GM23248 (cell line): ENCODE measurements at places on chromosomes 4 and X. TPM values are rescaled to one million over a fixed set of nuclear protein-coding genes. Genes with fewer than 3 reads are reported as not detected.

The AFM gene
- not detected in 2 replicates for total RNA-seq

The KDM5C gene
- 66.9 and 68.7 TPM in 2 replicates for total RNA-seq

The GPRASP2 gene
- total RNA-seq: 16.4 and 20.7 TPM in 2 replicates

The KIAA1210 gene
- not detected in 2 replicates for total RNA-seq

The DCHS2 gene
- not detected in 2 replicates for total RNA-seq

GRCh38 chrX:115360220-115360781 lies 70.8 kb downstream of the LUZP4 start:
- peak; percentile 37 for DNase-seq

GRCh38 chrX:43656005-43656494 lies at the start of gene MAOA:
Gene MAOA, plus strand, starts transcription at chrX:43656299. Its CDS starts 43 bp downstream, at chrX:43656342.
- no peak for DNase-seq

GRCh38 chr4:11073621-11074051 lies 355.1 kb downstream of the HS3ST1 start:
- peak; percentile 8 for DNase-seq

GRCh38 chr4:53113431-53114225 lies 251.5 kb downstream of the RASL11B start:
- peak; percentile 43 for DNase-seq

DNA sequence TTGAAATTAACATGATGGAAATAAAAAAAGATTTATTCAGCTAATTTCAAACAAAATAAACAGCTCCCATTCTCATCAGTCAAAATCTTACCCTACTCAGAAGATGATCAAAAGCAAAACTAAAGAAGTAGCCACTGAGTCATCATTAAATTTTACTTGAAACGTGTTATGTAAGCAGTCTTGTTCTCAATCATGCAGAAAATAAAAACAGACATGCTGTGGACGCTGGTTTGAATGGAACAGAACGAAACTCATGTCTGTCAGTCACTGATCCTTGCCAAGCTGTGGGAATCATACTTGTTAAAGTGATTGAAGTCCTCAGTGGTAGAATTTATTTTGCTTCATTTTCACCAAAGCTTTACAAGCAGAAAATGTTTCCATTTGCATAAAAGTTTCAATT lies 77.2 kb upstream of the TLR3 start:
- DNase-seq: no peak

- no peak for DNase-seq
Observed at GRCh38 chrX:9864011-9864410, 77.8 kb downstream of the SHROOM2 start.

DNA sequence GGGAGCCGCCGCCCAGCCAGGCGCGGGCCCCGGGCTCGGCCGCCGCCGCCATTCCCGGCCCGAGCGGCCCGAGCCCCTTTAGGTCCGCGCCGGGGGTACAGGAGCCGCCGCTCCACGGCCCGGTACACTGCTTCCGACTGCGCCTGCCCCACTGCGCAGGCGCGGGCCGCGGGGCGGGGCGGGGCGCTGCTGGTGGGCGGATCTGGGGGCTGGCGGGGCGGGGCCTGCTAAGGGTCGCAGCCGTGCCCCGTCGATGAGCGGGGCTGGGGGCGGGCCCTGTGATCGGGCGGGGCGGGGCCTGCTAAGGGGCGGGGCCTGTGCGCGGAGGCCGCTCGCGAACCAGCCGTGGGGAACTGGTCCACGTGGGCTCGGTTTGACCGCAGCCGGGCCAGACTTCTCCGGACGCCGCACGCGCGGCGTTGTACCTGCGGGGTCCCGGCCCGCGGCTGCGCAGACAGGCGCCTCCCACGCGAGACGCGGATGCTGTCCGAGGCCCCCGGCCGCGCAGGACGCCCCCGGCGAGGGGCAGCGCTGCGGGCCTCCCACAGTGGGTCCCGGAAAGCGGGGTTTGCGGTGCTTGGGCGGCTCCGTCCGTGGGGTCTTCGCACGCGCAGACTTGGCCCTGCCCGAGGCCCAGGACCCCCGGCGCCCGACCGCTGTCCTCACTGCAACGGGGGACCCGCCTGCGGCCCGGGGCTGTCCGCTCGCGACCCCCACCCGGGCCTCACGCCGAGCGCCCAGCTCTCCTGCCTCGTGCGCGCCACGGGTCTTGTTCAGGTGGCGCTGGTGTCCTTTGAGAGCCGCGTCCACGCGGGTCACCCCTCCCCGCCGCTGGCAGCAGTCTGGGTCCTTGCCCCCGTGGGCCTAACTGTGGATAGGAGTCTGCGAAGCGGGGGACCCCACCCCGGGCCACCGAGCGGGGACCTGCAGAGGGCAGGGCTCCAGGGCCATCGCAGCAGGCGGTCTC lies at the start of gene DGKQ:
DGKQ (minus strand) TSS at position 139 of the 967 bp plus-strand sequence; CDS start at position 52, 87 bp downstream.
- peak; percentile 95 for DNase-seq

DNA sequence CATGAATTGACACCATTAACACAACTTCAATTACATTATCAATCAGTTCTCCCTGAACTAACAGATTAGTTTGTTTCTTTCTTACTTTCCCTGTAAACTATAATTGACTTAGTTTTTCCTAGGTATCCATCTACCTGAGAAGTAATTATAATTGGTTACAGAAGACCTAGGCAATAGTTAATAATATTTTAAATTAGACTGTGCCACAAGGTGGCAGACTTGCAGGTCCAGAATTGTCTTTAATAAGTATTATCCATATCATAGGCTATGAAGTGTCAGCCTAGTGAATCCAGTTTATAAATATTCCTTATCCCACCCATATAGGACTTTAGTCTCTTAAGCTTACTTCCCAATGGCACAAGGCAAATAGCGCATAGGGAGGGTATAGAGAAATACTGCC lies 48.9 kb upstream of the FAM47B start:
- DNase-seq: peak; percentile 26

DNA sequence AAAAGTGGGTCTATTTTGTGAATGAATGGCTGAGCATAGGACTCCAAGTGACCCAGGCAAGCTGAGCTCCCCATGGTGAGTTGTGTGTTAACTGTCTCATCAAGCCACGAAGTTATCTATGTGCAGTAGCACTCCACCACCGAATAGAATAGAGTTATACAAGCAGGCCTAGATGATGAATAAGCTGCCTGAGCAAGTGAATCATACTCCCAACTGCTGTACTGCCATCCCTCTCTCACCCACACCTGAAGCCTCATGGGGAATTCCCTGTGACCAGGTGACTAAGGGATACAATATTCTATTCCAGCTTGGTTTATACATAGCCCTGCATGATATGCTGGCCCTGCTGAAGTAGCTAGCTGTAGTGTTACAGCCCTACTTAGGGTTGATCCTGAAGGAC lies 38.7 kb downstream of the KDM5C start:
- peak; percentile 64 for DNase-seq

DNA sequence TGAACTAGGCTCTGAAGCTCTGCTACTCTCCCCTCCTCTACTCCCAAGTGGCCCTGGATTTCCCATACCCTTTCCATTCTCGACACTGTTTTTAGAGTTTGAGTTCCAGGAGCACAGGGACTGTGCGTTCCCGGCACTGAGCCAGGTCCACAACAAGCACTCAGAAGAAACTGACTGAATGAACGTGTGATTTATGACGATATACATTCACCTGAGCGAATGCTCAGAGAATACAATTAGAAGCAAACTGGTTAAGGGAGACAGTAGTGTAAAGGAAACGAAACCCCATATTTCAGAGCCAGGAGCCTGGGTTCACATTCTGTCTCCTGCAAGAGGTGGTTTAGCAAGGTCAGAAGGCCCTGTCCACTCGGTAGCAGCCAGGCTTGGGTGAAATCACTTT lies 1.4 kb upstream of the KIAA0232 start:
- no peak for DNase-seq

DNA sequence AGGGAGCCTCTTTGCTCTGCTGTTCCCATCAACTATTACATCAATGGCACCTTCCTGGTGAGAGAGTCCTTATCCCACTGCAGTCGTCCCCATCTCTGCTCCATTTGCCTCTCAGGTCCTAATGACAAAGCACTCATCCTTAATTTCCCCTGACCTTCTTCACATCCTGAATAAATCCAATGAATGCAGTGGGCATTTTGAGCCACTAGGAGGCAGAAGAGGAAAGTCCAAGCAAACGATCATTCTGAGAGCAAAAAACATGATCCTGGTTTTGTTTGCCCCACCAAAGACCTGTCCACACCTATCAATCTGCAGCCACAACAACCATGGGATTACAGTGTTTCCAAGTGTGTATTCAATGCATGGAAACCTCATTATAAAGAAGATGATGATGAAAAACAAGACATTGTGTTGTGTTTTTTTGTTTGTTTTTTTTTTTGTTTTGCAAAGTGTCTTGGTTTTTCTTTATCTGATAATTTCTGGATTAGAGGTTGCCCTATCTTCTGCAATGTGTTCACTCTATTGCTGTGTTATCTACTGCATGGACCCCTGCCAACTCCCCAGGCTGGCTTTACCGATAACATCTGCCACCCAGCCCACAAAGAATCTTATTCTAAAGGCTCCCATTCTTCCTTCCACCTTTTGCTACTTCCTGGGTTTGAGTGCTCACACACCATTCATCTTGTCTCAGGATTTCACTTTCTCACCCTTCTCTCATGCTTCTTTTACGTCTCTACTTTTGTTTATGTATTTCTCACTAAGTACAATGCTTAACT lies 207.2 kb downstream of the NLGN4X start:
- DNase-seq: peak; percentile 28

DNA sequence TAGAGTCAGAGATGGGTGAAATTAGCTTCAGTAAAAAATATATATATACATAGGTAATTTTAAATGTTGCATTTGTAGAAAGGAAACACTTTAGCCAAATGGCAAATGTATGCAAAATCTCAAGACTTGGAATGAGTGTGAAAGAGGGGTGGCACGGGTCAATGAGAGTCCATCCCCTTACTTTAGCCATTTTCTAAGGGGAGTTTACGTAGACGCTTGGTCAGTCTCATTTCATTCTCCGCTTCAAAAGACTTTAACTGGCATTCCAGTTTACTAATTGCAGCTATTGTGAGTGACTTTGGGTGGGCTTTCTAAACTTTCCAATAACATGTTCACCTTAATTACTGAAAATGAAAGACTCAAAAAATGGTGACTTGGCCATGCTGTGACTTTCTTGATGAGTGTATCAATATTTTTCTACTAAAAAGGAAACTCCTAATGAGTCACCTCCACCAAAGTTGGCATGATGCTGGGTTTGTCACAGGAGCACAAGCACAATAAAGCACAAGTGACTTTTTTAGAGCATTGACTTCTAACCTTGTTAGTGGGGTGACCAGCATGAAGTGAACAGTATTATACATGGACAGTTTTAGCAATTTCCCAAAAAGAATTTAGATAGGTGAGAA lies 356.0 kb upstream of the RASGEF1B start:
- DNase-seq: peak; percentile 2

GRCh38 chr4:108560616-108561015 lies 59.8 kb upstream of the RPL34 start:
- DNase-seq: no peak

GRCh38 chrX:2701600-2701999 lies 10.5 kb downstream of the CD99 start:
- DNase-seq: no peak

DNA sequence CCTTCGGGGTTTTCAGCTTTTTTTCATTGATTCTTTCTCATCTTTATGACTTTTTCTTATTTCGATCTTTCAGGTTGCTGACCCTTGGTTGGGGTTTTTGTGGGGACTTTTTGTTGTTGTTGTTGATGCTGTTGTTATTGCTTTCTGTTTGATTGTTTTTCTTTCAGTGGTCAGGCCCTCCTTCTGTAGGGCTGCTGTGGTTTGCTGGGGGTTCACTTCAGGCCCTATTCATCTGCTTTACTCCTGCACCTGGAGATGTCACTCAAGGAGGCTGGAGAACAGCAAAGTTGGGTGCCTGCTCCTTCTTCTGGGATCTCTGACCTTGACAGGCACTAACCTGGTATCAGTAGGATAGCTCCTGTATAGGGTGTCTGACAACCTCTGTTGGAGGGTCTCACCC lies 39.9 kb upstream of the PCDH18 start:
- no peak for DNase-seq

DNA sequence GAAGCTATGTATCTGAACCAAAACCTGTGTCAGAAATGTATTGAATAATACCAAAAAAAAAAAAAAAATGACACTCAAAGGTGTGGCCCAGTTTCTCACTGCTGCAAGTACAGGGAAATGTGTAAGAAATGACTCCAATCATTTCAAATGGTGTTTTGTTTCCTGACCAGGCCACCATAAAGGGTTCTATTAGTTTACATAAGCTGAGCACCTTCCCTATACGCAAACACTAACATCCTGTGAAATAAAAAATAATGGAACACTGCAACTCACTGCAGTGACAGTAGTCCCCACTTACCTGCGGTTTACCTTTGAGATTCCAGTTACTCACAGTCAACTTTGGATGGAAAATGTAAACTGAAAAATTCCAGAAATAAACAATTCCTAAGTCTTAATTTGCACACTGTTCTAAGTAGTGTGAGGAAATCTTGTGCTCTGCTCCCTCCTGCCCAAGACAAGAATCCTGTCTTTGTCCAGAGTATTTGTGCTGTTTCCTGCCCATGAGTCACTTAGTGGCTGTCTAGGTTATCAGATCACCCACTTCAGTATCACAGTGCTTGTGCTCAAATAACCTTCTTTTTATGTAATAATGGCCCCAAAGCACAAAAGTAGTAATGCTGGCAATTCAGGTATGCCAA lies 265.3 kb downstream of the RCHY1 start:
- DNase-seq: no peak

DNA sequence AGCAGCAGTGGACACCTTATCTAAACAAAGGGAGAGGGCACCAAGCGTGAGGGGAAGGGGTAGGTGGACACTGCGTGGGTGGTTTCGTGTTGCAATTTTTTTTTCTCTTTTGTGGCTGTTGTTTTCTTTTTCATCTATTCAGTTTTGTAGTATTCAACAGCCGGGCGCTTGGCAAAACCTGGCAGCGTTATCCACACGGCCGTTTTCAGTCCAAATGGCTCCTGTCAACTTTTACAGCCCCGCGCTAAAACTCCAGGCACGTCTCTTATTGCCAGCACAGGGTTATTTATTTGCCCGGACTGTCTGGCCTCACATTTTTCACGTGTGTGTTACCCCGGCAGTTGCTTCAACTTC lies 192.2 kb downstream of the BCOR start:
- no peak for DNase-seq

- peak; percentile 81 for DNase-seq
Observed at GRCh38 chrX:53686151-53686885, at the start of gene HUWE1. Gene HUWE1, minus strand, starts transcription at chrX:53686719. Its CDS starts 32,612 bp downstream, at chrX:53654107.

DNA sequence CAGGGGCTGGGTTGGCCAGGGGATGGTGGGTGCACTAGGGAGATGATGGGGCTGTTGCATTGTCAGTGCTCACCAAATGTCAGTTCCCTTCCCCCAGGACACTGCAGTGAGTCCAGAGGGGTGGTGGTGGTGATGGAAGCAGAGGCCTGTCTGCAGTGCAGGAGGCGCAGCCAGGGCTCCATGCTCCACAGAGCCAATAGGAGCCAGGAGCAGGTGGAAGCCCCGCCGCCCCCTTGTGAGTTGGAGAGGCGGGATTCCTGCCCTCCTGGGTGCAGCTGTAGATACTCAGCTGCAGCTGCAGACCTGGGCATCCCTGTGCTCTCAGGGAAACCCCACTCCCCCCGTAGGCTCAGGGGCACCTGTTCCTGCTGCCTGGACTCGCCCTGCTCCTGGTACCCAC lies 284.7 kb downstream of the EVC2 start:
- DNase-seq: no peak

DNA sequence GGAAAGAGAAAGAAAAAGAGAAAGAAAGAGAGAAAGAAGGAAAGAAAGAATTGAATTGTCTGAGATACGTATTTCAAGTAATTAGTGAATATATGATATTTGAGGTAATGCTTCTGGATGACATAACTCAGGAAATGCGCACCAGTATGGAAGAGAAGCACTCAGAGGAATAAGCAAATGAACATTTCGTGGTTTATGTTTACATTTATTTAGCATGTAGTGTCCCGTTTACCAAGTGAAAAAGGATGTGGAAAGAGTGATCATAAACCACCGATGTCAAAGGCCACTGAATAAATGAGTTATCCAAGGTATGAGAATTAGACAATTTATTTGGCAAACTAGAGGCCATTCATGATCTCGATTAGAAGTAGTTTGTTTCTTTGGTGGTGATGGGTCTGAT lies 200.4 kb downstream of the ARAP2 start:
- no peak for DNase-seq
